ENCODE measurements at places on chromosomes 11 and 22.
A peak's percentile ranks its signal among the peaks of the same experiment; 100 is the strongest.

DNA sequence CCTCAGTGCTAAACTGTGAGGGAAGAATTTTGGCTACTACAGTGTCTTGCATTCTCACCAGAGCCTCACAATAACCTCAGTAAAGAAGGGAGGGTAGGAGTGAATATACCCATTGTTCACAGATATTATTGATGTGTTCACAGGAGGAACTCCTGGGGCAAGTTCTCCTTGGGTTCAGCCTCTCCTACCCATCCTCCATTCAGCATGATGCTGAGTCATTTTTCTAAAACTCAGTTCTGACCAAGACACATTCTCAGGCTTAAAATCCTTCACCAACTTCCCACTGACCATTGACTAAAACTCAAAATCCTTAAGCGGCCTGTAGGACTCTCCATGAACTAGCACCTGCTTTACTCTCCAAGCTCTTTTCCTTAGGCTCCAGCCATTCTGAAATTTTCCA is 48.7 kb downstream of the SYTL2 start:
- no peak for ATAC-seq

DNA sequence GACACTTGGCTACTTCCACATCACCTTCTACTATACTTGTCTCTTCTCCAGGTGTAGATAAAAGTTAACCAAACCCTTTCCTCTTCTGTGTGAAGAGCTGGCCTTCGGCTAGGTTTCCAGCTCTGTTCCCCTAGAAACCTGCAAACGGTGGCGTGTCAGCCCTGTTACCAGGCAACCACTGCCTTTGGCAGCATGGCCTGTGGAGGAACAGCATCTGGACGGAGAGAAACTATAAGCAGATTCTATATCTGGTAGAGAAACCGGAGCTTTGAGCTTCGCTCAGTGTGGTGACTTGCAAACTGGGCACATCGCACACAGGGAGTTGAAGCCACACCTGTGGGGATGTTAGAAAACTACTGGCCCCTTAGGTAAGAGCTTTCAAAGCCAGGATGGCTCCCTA is 35.9 kb downstream of the ARAP1 start:
- no peak for ATAC-seq

GRCh38 chr11:47166368-47166767 is 10.3 kb downstream of the ARFGAP2 start:
- ATAC-seq: no peak

DNA sequence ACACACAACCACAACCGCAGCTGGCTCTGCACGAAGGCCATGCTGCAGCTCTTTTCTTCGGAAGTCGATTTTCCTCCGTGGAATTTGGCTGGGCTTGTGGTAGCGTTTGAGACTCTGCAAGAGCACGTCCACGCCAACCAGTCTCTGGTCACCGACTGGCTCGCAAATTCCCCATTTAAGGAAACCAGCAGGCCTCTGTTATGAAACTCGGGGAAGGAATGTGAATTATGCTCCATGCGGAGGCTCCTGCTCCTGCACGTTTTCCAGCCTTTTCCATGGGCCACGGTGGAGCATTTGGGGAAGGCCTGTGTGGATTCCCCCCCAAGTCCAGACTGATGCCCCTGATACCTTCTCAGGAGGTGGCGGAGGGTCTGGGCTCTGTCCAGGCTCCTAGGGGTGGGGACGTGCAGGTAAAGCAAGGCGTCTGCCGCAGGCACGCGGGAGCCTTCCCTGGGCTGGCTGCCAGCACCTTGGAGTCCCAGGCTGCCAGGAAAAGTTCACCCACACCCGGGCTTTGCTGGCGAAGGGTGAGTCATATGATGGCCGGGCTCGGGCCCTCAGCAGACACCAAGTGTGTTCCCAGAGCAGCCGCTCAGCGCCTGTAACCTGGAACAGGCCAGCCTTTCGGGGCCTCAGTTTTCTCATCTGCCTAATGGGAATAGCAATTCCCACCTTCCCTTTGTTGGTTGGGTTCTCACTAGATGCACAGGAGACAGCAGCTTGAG is 41.9 kb downstream of the LRP5 start:
- ATAC-seq: no peak

GRCh38 chr22:19848298-19849224 is 6.1 kb downstream of the GNB1L start:
- ATAC-seq: no peak

- ATAC-seq: no peak
Observed at GRCh38 chr11:117913736-117914397, 15.3 kb downstream of the TMPRSS13 start.

DNA sequence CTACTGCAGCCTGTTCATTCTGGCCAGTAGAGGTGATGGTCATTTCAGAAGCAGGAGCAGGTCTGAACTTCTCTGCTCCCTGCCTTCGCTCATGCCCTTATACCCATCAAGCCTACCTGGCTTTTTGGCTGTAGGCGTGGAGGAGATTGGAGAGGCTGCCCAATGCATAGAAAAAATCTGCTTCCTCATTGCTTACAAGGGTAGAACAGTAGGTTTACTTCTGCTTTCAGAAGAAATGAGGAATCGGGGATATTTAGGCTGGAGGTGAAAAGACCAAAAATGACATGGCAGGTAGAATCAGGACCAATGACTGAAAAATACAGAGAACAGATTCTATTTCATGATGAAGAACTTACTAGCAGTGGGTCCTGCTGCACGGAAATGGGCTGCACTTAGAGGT is 72.9 kb upstream of the YWHAH start:
- no peak for ATAC-seq

- ATAC-seq: peak; percentile 33
Observed at GRCh38 chr22:25057013-25057881, 104.7 kb downstream of the KIAA1671 start.

GRCh38 chr11:575313-575995 is 816 bp upstream of the PHRF1 start:
- ATAC-seq: peak; percentile 33

- no peak for ATAC-seq
Observed at GRCh38 chr11:113084297-113084696, 123.1 kb downstream of the NCAM1 start.

- peak; percentile 11 for ATAC-seq
Observed at GRCh38 chr22:46070215-46070802, 80.0 kb upstream of the PPARA start.

DNA sequence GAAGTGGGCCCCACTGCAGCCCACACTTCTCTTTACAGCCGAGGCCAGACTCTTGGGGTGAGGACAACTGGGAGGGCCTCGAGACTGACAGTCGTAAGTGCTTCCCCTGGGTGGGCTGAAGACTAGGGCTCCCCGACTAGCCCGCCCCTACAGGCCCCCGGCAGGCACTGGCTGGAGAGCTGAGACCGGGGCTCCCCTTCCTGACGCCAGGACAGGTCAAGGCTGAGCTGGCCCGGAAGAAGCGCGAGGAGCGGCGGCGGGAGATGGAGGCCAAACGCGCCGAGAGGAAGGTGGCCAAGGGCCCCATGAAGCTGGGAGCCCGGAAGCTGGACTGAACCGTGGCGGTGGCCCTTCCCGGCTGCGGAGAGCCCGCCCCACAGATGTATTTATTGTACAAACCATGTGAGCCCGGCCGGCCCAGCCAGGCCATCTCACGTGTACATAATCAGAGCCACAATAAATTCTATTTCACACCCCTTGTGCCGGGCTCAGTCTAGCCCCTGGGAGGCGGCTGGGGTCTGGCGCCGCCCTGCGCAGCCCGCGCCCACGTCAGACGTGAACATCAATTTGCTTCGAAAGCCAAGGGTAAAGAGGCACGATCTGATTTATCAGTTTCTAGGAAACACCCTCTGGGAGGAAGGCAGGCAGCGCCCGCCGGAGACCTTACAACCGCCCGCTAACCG is 13.5 kb downstream of the SCYL1 start:
- no peak for ATAC-seq

DNA sequence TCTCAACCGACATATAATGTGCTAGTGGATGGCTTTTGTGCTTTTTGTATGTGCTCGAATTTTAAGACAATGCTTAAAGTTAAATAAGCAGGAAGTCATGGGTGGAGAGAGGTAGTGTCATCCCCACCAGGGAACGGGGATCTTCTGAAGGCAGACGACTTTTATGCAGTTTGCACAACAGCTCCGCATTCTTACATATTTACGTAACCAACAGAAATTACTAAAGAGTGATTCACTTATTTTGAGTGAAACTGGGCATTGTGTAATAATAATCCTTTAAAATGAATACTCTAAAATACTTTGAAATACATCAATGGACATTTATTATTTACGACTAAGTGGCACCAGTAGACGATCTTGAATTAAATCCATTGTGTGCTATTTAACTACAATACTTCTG is 305.1 kb downstream of the CNTN5 start:
- ATAC-seq: no peak

- no peak for ATAC-seq
Observed at GRCh38 chr11:36345535-36346141, 49.5 kb downstream of the PRR5L start.

GRCh38 chr11:118938491-118939403 is 13.0 kb upstream of the BCL9L start:
- ATAC-seq: no peak

- ATAC-seq: no peak
Observed at GRCh38 chr11:116837231-116838091, at the start of gene APOA1. TSS of gene APOA1 (minus strand) at chr11:116837622. CDS start at chr11:116837387, 235 bp downstream.

- ATAC-seq: no peak
Observed at GRCh38 chr11:16793511-16793910, 55.1 kb downstream of the C11orf58 start.

DNA sequence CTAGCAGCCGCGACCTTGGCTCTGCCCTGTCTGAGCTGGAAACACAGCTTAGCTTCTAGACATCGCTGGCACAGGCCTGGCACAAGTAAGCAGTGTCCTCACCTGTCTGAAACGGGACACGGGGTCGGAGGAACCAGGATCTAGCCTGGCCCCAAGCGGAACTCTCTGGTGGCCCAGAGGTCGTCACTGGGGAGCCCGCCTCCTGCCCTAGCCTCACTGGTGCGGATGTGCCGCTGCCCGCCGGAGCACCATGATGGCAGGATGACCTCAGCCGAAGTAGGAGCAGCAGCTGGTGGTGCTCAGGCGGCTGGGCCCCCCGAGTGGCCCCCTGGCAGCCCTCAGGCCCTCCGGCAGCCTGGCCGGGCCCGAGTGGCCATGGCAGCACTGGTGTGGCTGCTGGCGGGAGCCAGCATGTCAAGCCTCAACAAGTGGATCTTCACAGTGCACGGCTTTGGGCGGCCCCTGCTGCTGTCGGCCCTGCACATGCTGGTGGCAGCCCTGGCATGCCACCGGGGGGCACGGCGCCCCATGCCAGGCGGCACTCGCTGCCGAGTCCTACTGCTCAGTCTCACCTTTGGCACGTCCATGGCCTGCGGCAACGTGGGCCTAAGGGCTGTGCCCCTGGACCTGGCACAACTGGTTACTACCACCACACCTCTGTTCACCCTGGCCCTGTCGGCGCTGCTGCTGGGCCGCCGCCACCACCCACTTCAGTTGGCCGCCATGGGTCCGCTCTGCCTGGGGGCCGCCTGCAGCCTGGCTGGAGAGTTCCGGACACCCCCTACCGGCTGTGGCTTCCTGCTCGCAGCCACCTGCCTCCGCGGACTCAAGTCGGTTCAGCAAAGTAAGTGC is 871 bp downstream of the SLC35E4 start:
- ATAC-seq: no peak

- no peak for ATAC-seq
Observed at GRCh38 chr11:73856031-73856567, 20.5 kb downstream of the COA4 start.

DNA sequence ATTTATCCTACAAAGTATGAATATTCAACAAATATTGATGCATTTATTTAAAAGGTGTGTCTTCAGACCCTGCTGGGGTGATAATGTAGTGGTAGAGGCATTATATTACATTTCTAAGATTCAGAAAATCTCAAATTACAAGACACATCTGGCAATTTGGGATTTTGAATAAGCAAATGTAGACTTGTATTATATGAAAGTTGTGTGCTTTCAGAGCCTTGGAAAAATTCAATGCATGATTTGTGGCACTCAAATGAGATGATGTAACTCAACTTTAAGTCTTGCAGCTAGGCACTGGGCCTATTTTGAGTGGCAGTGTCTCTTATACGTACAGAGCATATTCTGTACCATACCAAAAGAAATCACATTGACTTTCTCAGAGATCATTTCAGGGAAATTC is 214.4 kb downstream of the ETS1 start:
- no peak for ATAC-seq

- ATAC-seq: no peak
Observed at GRCh38 chr22:32123657-32124056, 35.4 kb downstream of the C22orf42 start.

DNA sequence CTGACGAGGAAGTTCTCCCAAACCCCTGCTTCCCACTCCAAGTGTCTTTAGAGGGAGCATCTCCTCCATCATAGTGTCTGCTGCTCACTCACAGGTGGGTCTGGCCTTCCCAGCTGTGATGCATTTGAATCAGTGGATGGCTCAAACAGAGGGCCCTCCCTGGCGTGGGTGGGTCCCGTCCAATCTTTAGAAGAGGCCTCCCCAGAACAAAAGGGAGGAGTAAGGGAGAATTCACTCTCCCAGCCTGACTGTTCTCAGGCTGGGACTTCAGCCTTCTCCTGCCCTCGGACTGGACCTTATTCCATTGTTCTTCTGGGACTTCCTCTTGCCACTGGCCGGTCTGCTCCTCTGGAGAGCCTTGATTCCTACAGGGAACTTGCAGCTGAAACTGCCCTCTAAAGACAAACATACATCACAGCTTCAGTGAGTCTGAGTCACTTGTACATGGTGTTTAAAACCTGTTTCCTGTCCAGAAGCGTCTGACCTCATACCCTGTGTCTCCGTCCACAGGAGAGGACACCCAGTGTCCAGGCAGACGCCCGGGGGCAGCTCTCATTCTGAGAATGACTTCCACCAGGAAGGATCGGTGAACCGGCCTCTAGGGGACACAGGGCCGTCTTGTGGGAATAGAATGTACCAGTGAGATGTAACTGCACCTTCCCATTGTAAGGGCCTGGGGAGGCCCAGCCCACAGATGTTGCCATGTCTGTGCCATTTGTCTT is 234.7 kb downstream of the BRD1 start:
- no peak for ATAC-seq

DNA sequence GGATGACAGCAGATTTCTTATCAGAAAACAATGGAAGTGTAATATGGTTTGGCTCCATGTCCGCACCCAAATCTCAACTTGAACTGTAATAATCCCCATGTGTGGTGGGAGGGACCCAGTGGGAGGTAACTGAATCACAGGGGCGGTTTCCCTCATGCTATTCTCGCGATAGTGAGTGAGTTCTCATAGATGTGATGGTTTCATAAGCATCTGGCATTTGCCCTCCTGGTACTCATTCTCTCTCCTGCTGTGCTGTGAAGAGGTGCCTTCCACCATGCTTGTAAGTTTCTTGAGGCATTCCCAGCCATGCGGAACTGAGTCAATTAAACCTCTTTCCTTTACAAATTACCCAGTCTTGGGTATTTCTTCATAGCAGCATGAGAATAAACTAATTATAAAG is 81.0 kb upstream of the SCUBE2 start:
- no peak for ATAC-seq

Measured in activated CD4-positive, CD25-positive, alpha-beta regulatory T cell treated with anti-CD3 and anti-CD28 coated beads, Interleukin-2, amount 50 U/mL, for 24 hours (primary cell).